ENCODE measurements at places on chromosomes 1 and 21.

DNA sequence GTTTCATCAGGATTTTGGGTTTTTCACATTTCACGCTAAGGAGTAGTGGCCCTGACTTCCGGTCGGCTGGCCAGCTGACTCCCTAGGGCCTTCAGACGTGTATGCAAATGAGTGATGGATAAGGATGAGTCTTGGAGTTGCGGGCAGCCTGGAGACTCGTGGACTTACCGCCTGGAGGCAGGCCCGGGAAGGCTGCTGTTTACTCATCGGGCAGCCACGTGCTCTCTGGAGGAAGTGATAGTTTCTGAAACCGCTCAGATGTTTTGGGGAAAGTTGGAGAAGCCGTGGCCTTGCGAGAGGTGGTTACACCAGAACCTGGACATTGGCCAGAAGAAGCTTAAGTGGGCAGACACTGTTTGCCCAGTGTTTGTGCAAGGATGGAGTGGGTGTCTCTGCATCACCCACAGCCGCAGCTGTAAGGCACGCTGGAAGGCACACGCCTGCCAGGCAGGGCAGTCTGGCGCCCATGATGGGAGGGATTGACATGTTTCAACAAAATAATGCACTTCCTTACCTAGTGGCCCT, 23.1 kb upstream of the TNFRSF1B start:
- no peak for DNase-seq

DNA sequence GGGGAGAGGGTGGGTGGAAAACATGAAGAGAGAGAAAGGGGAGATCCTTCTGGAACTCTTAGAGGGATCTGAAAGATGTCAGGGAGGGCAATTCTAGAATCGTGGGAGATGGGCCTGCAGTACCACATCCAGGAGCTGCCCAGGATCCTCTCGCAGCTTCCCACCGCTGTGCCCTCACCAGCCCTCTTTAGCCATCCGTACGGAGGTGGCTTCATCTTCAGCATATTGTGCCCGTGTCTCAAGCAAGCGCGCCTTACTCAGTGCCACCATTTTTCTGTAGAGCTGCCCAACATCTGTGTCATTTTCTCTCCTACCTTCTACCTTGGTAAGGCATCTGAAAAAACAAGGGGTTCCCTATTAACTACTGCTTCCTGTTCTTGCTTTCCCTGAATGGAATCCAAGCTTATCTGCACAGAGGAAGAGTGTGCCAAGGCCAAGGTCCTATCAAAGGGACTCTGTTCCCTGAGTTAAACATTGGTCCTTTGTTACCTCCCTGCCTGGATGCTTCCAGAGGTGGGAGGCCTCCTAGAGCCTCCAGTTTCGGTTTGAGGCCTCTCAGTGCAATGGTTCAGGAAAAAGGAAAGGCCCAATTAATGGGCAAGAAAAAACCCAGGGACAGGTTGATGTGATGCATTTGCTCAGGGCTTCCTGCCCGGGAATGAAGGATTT, 23.2 kb downstream of the C1orf116 start:
- DNase-seq = no peak

- no peak for DNase-seq
Observed at GRCh38 chr21:44589586-44590305, 2.6 kb downstream of the KRTAP10-6 start.

DNA sequence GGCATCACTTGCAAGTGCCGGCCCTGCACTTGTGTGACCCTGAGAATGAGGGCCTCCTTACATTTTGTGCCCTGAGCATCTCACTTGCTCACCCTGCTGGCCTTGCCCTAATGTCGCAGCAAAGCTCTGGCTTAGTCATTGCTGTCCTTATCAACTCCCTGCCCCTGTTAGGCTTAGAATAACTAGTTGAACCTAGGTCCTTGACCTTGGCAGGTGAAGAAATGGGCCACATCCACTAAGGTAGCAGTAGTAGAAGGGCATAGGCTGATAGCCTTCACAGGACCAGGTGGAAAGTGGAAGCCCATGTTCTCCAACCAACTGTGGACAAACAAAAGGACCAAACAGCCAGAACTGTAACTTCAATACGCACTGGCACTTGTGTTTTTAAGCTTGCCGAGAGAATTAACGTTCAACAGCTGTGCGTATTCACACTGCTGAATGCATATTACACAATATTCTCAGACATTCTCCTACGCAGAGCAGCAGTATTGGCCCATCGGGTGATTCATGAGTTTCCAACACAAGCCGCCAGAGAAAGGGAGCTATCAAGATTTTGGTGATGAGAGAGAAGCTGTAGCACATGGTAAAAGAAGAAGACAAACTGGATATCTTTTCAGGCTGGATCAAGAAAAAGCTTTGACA, 27.7 kb upstream of the PTGFRN start:
- peak; percentile 44 for DNase-seq

- DNase-seq = no peak
Observed at GRCh38 chr1:167082511-167083027, 7.6 kb downstream of the GPA33 start.

DNA sequence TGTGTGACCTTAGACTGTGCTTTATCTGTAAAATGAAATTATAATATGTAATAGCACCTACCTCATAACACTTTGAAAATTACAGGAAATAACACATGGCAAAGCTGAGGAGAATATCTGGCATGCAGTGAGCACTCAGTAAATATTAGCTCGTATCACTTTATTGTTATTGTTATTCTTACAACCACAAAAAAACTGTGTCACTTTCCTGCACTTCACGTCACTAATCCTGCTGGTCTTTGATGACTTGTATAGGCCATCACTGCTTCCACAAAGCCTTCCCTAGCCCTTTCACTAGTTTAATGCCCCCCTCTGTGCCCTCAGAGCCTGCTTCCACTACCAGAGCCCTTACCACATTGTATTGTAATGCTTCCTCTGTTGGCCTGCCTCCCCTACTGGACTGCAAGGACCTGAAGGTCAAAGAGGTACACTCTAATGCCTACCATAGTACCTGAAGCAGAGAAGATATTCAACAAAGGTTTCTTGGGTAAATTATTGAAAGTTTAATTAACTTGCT, 231.6 kb downstream of the NFIA start:
- DNase-seq = no peak

GRCh38 chr1:224736619-224737352, 120.7 kb downstream of the CNIH3 start:
- DNase-seq = peak; percentile 70

DNA sequence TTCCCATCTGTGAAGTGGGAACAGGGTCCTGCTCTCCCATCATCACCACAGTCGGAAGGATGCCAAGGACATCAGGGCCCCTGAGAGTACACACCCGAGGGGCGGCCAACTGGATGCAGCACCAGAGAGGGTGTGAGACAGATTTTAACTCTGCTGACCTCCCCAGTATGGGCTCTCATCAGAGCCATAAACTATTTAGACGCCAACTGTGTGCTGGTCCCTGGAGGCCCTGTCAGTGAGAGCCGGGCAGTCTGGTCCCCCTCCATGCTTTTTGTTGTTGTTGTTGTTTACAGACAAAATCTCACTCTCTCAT, 1.7 kb downstream of the FGR start:
- no peak for DNase-seq

- no peak for DNase-seq
Observed at GRCh38 chr1:79431340-79431739, 424.8 kb upstream of the ADGRL4 start.

- no peak for DNase-seq
Observed at GRCh38 chr1:29798699-29799566, 562.6 kb downstream of the PTPRU start.

- DNase-seq = no peak
Observed at GRCh38 chr1:8135250-8135649, 109.1 kb upstream of the ERRFI1 start.

GRCh38 chr1:29754573-29755375, 518.5 kb downstream of the PTPRU start:
- DNase-seq = no peak

GRCh38 chr1:167472752-167473521, 45.4 kb downstream of the CD247 start:
- no peak for DNase-seq

DNA sequence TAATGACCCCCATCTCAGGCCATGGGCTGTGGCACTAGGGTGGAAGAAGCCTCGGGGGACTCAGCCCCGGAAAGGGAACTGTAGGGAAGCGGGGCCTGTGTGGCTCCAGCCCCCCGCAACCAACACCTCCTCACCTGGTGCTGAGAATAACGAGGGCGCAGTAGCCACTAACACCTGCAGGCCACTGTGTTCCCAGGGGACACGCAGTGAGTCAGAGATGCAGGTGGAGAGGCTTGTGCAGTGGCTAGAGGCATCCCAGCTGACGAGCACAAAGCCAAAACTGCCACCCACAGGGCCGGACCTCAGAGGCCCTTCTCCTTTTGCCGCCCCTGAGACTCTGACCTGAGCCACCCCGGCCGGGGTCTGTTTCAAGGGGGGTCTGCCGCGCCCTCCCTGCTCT, 33.5 kb upstream of the CCDC27 start:
- DNase-seq = peak; percentile 48

DNA sequence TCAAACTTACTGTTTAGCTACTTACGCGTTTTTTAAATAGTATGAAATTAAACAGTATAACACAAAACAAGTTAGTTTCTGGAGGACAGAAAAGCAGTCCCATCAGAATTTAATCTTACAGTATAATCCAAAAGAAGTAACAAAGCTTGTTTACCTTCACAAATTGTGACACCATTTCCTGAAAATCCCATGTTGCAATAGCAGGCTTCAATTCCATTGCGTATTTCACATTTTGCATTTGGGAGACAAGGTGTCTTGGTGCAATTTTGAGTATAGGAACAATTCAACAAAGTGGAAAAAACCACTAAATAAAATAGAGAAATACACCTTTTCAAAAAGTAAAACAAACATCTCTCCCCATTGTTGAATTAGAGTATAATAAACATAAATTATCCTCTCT, 1.6 kb downstream of the ADGRL4 start:
- no peak for DNase-seq

GRCh38 chr1:31785020-31785946, 21.1 kb upstream of the ADGRB2 start:
- DNase-seq = no peak

DNA sequence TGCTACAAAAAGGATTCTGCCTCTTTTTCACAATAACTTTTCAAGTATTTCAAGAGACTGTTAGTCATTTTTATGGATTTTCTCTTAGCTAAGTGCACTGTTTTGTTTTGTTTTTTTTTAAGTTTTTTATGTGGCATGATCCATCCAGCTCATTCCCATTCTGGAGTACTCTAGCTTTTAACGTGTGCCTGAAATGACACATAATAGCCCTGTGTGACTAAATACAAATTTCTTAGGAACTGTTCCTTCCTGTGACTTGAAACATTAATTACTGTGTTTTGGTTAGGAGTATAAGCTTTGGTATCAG, 143.9 kb downstream of the HS2ST1 start:
- DNase-seq = no peak

- DNase-seq = peak; percentile 89
Observed at GRCh38 chr21:17819114-17819876, at the start of gene C21orf91. Gene C21orf91 (minus strand): TSS chr21:17819356. CDS start chr21:17818318, 1,038 bp downstream.

- DNase-seq = no peak
Observed at GRCh38 chr1:226318471-226318870, 9.5 kb upstream of the LIN9 start.

DNA sequence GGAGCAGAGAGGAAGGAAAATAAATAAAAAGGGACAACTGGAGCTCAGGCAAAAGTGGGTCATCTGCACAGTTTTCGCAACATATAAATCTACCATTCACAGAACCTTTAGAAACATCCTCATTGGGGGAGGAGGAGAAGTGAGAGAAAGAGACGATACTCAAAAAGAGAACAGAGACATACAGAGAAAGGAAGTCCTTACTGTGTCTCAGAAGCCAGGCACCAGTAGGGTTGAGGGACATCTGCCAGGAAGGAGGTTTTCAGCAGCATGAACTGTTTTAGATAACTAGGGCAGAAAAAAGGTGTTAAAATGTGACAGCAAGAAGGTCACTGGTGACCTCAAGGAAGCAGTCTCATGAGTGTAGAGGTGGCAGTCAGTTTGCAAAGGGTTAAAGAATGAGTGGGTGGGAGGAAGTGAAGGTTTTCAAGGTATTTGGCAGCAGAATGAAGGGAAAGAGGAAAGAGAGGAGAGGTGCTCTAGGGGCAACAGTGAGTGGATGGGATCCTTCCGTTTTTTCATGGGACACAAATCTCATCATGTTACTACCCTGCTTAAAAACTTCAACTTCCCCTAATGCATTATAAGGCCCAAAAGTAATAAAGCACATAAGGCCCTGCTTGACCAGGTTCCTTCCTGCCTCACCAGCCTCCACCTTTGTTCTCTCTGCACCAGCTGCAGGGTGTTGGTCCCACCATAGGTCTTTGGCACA, 9.5 kb downstream of the JAK1 start:
- DNase-seq = peak; percentile 81

- DNase-seq = no peak
Observed at GRCh38 chr1:27428316-27429028, 36.0 kb downstream of the GPR3 start.

GRCh38 chr1:41573194-41573593, 88.7 kb upstream of the EDN2 start:
- no peak for DNase-seq

DNA sequence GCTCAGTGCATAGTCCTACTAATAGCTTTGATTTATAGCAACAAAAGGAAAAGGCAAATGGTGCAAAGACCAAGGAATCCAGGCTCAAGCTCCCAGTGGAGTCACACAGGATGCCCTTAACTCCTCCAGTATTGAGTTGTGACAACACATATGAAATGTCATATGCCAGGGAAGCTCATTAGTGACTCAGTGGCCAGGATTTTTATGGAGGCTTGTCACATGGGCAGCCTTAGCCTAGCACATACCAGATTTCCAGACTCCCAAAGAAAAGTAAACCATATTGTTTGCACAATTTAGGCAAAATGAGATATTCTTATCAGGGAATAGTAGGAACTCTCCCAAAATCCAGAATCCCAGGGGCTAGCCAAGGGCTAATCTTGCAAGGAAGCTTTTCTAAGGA, 129.2 kb downstream of the MAGI3 start:
- DNase-seq = no peak

- DNase-seq = no peak
Observed at GRCh38 chr1:56506951-56507491, 72.3 kb downstream of the PLPP3 start.

- no peak for DNase-seq
Observed at GRCh38 chr1:170665629-170666028, 1.7 kb downstream of the PRRX1 start.

- peak; percentile 50 for DNase-seq
Observed at GRCh38 chr1:23980728-23981070, 572 bp upstream of the SRSF10 start.

DNA sequence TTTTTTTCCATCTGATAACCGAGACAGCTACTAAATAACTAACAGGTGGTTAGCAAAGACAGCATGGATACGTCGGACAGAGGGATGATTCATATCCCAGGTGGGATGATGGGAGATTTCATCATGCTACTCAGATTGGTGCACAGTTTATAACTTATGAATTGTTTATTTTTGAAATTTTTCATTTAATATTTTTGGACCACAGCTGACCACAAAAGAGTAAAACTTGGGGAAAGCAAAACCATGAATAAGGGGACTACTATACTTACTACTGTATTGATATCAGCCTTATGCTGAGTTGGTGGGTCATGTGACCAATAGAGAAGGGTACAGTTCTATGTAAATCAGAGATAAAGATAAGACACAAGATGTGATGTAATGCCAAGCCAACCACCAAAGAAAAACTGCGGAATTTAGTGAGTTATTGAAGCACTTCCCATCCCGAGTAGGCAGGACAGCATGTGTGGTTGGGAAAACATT, 248.1 kb upstream of the C1orf105 start:
- no peak for DNase-seq
